IMR-90 (cell line): ENCODE measurements at places on chromosomes 11 and 22. TPM values are rescaled to one million over a fixed set of nuclear protein-coding genes. Genes with fewer than 3 reads are reported as not detected.

DNA sequence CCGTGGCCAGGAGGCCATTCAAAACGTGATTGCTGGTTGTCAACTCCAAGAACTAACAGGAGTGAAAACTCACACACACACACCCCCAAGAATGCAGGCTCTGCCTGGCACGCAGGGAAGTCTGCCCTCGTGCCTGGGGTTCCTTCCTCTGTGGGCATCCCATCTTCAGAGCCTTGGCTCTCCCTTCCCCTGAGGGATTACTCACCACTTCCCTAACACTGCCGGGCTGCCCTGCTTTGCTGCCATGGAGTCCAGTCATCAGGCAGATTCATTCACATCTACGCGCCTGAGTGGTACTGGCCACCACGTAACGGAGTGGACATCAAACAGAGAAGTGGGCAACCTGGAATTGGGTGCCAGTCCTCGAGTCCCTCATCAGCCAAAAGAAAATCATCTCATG, 120.7 kb upstream of the TMEM45B start:
- DNase-seq, result no peak

DNA sequence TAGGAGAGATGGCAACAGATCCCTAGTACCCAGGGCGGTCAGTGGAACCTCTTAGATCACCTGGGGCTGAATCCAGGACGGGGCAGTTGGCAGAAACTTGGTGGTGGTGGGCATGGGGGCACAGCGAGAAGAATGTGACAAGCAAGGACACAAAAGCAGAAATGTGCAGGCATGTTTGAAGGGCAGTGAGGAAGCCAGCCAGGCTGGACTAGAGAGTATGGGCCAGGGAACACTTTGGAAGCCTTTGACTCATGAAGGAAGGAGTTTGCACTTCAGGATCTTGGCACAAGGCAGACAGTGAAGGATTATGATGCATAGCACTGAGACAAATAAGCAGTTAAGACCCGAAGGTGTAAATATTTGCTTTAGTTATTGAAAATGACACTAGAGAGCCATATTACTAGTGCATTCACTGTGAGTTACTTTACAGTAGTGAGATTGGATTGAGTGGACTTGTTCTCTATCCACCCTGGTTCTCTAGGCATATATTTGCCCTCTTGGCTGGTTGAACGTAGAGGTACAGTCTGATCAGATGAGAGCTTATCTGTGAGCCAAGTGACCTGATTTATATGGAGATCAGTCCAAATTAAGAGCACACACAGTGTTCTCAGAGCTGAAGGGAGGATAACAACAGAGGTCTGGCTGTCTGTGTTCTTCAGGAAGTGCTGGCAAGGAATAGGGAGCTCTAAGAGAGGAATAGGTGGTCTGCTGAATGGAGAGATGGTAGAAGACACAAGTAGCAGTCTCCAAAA, 210.4 kb downstream of the SNX19 start:
- DNase-seq, result no peak

DNA sequence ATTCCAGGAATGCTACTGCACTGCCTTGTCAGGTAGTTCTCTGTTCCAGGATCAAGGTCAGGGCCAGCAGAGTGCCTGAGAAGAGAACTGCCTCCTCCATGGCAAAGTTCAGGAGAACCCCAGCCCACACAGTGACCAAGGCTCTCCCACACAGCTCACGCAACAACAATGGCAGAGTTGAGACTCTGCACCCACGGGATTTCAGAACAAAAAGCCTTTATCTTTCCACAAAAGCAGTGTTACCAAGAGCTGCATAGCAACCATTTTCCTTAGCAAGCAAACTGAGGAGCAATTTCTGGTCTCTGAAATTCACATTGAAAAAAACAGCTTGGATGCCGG, 11.1 kb downstream of the PLAAT3 start:
- DNase-seq, result peak; percentile 15

DNA sequence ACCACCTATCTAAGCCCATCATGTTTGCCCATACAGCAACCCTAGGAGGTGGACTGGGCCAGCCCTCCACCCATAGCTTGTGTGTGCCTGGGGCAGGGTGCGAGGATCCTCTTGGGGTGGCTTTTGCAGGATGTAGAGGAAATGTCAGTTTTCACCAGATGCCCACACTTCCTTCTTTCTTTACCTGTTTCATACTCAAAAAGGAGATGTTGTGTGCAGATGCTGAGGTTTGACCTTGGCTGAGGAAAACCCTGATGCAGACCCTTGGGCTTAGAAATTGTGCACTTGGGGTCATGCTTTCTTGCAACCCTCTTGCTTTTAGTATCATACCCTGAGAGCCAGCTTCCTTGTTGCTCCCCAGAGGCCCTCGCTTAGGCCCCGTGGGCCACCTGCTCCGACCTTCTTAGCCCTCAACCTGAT, 2.2 kb downstream of the HTR3A start:
- DNase-seq, result no peak

MOGAT2 gene
- not detected in 2 replicates for total RNA-seq

PDE2A gene
- total RNA-seq, result not detected in 2 replicates

CASP1 gene
- total RNA-seq, result 24.7 and 31.2 TPM in 2 replicates

AIFM3 gene
- under 0.01 and 0.18 TPM in 2 replicates for total RNA-seq
